ENCODE measurements at places on chromosomes 3 and 15.

- no peak for DNase-seq
Measured at GRCh38 chr3:95923496-95924210, 890.7 kb upstream of the EPHA6 start.

DNA sequence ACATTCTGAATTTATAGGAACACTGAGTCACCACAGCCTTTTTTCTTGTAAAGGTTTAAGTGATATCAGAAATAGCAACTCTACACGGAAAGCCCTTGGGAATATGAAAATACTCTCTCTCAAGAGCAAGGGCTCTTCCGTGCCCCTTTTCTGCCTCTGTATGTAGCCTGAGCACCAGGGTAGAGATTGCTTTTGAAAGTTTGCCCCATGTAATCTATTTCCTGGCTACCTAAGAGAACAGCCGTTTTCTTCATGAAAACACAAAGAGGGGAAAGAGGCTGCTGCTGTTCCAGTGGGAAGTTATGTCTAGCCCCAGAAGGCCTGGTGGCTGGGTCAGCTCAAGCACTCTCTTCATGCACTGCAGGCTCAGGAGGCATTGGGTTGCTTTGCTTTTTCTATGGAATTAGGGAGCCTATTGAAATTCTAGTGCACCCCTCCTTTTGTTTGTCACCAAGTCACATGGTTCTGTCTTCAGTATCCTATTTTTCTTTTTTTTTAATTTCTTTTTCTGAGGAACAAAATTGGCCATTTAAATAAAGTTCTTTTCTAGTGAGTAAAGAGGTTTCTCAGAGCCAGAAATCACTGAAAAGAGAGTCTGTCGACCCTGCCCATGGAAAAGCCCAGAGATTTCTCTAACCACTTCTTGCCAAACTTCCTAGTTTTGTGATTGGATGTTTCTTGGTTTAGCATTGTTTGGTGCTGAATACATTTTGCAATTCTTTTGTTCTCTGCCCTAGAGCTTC, 39.5 kb downstream of the TIGIT start:
- no peak for DNase-seq

- no peak for DNase-seq
Measured at GRCh38 chr3:190429681-190430080, 20.0 kb downstream of the TMEM207 start.

- no peak for DNase-seq
Measured at GRCh38 chr3:10438902-10439610, 66.3 kb downstream of the ATP2B2 start.

GRCh38 chr15:100661156-100661555, 58.8 kb downstream of the ASB7 start:
- no peak for DNase-seq

DNA sequence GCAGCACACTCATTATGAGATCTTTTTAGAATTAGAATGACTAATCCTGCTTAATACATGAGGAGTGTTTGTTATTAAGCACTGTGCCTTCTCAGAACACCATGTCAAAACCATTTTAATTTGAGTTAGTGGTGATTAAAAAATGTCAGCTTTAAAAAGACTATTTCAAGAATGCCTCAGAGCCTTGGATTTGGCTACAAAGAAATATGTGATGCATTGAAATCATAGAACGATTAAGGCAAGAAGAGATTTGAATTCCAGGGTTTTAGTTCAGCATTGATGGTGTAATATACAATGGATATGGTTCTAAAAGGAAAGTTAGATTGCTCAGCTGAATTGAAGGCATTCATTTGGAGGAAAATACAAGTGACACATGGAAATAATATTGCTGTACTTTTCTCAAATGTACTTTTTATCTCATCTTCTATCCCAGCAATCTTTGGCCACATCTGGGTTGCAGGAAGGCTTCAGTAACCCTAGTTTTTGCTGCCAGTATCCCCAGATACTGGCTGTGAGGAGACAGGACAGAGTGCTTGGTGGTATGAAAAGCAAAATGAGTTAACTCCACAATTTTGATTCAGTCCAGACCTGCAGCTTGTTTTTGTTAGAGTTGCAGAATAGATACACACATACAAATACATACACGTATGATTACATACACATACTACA, 303.8 kb downstream of the CLSTN2 start:
- no peak for DNase-seq

- no peak for DNase-seq
Measured at GRCh38 chr3:146664403-146664802, 59.3 kb upstream of the PLSCR5 start.

DNA sequence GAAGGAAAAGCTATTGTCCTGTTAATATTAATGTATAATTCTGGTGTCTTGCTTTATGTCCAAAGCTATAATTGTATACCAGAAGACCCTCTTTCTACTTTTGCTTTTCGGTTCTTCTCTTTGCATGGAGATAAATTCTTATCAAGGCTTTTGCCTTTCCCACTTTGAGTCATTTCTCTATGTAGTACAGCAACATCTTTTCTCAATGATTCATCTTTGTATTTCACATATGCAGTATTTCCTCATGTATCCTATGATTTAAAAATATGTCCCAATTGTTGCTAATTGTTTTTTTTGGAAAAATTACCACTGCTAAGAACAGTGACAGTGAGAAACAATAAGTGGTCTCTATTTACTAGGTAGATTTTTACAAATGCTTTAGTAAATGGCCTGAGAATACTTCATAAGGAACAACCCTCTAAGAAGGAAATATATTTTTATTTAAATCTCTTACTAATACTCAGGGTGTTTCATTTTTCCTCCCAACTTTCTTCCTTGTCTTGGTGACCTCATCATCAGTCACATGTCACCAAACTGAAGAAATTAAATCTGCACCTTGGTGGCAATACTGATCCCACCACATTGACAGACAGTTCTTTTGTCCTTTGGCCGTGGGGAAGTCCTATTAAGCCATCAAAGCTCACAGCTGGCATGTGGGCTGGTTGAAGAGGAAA, 290.6 kb downstream of the SATB1 start:
- DNase-seq: no peak

- no peak for DNase-seq
Measured at GRCh38 chr3:107767897-107768605, 245.3 kb downstream of the BBX start.

GRCh38 chr3:57079474-57079831, 19.0 kb downstream of the SPATA12 start:
- no peak for DNase-seq

DNA sequence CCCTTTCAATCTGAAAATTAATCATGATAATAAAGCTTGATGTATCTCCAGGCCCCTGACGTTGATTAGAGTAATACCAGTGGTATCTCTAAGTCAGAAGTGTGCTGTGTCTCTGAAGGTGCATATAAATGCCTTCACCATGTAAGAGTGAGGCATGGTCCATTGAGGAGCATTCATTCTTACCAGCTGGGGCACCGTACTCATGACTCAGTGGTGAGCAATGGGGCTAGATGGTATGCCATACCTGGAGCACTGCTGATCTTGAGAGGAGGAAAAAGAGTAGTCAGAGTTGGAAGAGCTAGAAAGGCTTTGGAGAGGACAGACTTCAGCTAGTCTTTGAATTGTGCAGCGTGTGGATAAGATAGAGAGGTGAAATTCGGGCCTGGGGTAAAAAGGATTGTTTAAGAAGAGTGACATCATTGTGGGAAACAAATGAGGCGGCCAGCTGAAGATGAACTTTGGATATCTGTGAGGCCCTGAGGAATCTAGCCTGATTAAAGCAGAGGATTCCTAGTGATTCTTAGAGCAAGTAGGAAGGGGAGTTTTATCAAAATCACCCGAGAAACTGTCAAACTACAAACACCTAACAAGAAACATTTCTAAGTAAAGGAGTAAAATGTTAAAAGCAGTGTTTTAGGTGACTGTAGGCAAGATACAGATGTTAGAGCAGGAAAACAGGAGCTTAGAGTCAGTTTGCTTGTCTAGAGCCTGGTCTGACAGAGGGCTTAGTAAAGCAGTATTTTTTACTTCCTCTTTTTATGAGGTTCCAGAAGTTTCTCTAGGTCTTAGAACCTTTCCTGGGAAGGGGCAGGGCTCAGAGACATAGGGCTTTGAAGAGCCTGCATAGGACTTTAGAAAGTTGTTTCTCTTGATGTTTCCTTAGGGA, 13.6 kb downstream of the TMOD3 start:
- DNase-seq: no peak

GRCh38 chr3:62277986-62278385, 95.4 kb downstream of the FEZF2 start:
- no peak for DNase-seq

- DNase-seq: no peak
Measured at GRCh38 chr3:140341203-140341602, 336.7 kb upstream of the TRIM42 start.

DNA sequence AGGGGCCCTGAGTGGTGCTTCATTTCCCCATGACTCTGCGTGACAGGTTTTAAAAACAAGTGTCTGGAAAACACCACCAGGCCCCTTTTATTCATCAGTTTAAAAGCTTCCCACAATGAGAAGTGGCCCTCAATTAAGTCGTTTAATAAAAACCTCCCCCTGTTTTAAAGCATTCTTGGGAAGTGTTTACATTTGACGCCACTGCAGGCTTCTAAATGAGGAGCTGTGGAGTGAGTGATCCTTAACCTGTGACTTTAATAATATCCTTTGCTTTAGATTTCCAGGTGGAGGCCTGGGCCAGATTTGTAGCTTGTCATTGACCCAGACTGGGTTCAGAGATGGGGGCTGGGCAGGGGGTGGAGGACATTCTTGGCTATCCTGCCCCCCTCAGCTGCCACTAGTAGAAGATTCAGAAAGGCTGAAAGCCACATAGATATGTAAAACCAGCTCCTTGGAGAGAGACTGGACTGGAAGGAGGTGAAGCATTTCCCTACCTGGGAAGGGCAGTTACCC, 11.3 kb downstream of the CGNL1 start:
- no peak for DNase-seq

GRCh38 chr3:9867106-9867505, 12.9 kb downstream of the CIDEC start:
- no peak for DNase-seq

GRCh38 chr3:77207753-77208152, 167.9 kb downstream of the ROBO2 start:
- no peak for DNase-seq
